Small intestine (tissue), 16 donors: ENCODE measurements at places on chromosomes 11 and 22. TPM values are rescaled to one million over a fixed set of nuclear protein-coding genes. Genes with fewer than 3 reads are reported as not detected.

- DNase-seq: no peak
Measured at GRCh38 chr11:26268980-26269660, 62.8 kb upstream of the ANO3 start.

DNA sequence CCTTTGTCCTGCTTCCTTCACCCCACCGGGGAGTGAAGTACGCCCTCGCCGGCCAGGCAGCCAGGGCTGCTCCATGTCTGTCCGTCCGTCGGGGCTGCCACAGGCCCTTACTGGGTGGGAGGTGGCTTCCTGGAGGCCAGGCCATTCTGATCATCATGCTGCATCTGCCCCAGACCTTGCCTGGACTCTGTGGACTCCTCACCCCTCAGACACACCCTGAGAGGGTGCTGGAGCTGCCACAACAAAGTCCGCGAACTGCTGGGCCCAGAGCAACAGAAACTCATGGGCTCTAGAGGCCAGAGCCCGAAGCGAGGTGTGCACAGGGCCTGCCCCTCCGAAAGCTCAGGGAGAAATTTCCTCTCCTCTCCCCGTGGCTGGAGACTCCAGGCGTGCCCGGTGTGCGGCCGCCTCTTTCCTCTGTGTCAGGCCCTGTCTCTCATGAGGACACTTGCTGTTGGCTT lies 124.2 kb downstream of the KCNQ1OT1 start:
- DNase-seq: peak; percentile 73

- DNase-seq: no peak
Measured at GRCh38 chr11:8318536-8318935, 54.9 kb upstream of the LMO1 start.

ELP4 gene
- 14.5 TPM for polyA plus RNA-seq

DNA sequence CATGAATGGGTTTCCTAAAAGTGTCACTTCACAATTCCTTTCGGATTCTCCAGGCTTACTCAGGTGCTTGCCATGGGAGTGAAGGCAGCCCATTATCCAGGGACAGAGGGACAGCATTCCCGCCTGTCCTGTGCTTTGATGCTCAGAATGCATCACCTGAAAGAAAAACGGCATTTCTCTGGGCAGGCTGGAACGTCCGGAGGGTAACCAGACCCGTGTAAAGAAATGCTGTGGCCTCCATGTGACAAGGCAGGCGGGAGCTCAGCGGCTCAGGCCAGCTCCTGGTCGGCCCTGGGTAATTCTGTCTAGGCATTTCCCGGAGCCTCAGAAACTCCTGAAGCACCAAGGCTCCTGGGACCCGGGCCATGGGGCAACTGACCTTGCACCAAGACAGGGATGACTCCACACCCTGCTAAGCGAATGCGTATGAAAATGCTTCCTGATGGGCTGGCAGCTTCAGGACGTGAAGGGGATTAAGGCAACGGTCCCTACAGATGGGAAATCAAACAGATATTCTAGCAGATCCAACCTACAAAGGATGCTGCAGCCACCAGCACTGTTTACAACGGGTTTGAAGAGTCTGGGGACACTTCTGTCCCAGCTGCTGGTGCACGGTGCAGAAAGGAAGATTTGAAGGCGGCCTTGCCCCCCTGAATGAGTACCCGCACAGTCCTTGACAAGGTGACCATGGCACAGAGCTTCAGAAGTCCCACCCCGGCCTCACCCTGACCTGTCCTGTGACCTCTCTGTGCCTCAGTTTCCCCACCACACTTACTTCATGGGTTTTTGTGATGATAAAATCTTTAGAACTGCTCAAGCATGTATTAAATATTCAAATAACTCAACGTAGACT lies 13.6 kb upstream of the FGF3 start:
- DNase-seq: no peak

MYO7A gene
- polyA plus RNA-seq: 2.8 TPM

RIMBP3C gene
- polyA plus RNA-seq: not detected

ENTHD1 gene
- polyA plus RNA-seq: not detected

DNA sequence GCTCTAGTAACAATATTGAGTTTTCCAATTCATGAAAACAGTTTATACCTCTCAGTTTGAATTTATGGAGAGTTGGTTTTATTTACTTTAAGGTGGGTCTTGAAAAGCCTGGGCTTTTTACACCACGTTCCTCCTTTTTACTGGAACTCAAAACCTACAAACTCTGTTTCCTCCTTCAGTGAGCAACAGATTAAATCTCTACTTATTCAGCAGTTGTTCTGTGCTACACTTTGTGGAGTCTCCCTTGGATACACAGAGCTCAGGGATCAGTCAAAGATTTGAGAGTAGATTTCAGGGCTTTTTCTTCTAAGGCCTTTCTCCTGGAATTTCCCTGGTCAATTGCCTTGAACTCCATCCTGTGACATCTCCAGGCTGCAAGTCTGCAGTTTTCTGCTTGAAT lies 3.5 kb downstream of the NXPE1 start:
- no peak for DNase-seq

GRCh38 chr11:34749666-34750659 lies 129.1 kb downstream of the EHF start:
- DNase-seq: no peak

MIAT gene
- not detected for polyA plus RNA-seq

DNA sequence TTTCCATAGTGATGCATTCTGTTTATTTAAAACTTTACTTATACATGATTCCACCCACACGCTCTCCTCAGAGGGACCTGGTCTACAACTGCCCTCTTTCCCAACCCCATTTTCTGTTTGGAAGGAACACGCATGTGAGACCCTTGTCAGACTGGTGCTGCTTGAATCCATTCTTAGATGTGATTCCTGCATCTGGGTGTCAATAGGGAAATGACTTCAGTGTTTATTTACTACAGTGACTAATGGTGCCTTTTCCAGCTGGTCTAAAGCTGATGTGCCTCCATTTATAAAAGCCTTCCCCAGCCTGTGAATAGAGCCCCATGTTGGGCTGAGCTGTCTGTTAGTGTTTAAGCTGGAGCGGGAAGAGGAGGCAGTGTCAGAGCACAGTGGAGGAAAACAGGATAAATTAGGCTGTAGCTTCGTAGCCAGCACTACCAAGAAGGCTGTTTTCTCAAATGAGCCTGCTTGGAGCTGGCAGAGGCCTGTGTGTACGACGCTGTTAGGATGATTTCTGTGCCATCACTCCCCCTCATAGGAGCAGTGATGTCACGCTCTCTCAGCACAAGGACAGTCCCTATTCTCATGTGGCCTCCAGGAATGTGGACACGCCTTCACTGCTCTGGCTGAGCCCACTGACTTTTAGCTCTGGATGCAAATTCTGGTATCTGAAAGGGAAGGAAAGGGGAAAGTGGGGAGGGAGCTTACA lies 18.9 kb upstream of the C11orf96 start:
- no peak for DNase-seq

LARGE2 gene
- 10.7 TPM for polyA plus RNA-seq

DNA sequence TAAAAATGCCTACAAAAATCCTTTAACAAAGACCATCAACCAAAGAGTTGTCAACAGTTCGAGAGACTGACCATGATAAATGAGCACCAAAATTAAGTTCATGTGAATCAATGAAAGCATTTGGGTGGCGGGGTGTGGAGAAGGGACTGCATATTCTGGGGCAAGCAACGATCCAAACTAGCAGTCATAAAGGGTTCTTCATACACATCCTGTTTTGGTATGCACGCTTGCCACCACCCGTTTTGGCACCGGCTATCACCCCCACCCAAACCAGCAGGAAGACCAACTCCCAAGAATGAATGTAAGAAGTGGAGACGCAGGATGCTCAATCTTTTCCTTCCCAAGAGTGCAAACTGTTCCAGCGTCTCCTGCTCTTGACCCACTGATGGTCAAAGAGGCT lies 80.8 kb downstream of the SGSM3 start:
- DNase-seq: no peak

MGAT3 gene
- 11.1 TPM for polyA plus RNA-seq

CD3E gene
- 7.2 TPM for polyA plus RNA-seq

GRCh38 chr22:43315687-43316217 lies 27.4 kb downstream of the SCUBE1 start:
- DNase-seq: no peak

DNA sequence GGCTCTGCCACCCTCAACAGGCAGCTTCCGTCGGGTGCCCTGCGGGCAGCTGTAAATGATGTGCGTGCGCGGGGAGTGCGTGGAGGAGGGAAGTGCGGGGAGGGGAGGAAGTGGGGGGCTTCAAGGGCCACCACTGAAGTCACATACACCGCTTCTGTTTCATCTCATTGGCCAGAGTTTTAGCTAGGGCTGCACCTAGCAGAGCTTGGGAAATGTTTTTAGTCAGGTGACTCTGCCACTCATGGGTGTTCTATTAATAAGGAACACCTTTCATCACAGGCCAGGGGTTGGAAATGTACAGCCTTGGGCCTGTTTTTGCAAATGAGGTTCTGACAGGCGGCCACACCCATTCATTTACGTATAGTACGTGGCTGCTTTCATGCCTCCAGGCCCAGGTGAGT lies 14.6 kb downstream of the FAM118A start:
- no peak for DNase-seq

DNA sequence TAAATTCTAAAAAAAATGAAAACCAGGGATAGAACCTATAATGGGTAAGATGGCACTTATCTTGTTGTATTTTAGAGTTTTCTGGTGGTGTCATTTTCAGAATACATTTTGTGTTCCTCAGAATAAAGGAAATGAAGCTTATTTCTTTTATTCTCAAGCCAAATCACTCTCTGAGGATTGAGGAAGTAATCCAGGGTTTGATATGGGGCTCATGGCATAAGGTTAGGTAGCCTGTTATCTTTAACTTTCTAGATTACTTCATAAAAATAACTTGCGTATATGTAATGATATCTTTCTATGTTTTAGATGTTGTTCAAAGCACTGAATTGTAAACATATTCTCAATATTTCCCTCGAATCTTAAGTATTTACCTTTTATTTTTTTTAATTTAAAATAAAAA lies 33.5 kb downstream of the PDE3B start:
- DNase-seq: no peak

DNA sequence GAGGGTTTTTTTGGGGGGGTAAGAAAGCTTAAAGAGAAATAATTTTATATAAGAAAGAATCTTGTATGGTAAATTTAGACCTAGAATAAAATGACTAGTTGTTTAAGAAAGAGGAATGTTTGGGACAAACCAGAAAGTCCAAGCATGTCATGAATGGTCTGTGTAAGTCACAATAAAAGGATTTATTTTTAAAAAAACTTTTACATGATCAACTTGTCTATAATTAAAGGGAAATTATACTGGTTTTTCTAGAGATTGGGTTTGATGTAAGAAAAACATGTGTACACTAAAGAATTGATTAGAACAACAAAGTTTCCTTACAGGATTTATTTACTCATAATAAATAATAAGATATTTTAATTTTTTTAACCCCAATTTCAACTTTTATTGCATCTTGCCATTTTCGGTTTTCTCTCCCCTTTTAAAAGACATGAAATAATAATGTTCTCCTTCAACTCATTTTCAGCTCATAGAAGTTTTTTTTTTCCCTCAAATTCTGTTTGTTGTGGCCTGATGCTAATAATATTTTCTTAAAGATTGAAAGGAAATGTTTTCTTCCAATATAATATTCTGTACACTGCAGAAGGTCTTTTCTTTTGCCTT lies 35.4 kb upstream of the INCENP start:
- DNase-seq: no peak

GRCh38 chr11:134406264-134407185 lies 5.5 kb downstream of the B3GAT1 start:
- DNase-seq: no peak

PLA2G6 gene
- 13.8 TPM for polyA plus RNA-seq
